ENCODE measurements at places on chromosomes 6 and 20.
A peak's percentile ranks its signal among the peaks of the same experiment; 100 is the strongest.

DNA sequence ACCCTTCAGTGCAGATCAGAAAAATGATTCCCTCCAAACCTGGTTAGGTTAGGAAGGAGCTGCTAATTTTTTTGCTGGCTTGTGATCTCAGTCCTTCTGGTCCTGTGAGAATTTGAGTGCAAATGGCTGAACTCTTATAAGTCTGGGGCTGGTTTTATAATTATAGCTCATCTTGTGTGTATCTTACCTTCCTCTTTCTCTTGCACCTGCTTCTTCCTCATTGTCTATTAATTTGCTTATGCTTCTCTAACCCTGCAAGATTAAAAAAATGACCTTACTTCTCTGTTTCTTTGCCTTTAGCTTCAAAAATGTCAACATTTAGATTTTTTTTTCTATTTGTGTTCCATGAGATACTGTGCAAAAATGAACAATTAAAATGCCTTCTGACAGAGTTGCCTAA, 576.2 kb downstream of the DHX35 start:
- no peak for DNase-seq

DNA sequence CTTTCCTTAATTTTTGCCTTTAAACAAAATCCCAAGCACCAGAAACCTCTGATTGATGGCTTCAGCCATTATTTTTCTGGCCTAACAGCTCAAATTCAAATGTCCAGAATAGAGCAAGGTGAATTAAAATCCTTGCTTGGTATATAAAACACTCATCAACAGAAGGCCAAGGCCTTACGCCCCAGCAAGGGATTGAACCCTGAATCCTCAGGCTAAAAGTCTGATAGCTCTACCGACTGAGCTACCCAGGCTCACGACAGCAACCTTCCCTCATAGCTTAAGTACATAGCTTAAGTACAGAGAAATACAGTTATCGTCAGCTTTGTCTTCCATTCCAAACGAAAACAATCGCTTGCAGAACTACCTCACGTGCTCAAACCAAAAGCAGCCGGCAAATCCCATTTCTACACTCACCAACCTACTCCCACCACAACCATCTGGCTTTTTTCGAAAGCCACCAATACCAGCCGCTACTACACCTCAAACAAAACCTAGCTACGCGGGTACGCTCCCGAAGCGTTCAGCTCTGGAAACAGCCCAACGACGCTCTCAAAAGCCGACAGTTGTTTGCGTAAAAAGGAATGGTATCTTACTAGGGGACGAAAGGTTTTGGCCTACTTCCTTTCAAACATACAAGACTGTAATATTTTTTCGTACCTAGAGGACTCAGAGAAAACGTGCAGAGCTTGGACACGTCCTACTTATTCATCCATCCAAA, 167.5 kb downstream of the GPX5 start:
- DNase-seq: no peak

GRCh38 chr6:35895560-35895959, 25.3 kb downstream of the SRPK1 start:
- DNase-seq: no peak

GRCh38 chr6:53837865-53838769, 43.3 kb downstream of the LRRC1 start:
- DNase-seq: no peak

DNA sequence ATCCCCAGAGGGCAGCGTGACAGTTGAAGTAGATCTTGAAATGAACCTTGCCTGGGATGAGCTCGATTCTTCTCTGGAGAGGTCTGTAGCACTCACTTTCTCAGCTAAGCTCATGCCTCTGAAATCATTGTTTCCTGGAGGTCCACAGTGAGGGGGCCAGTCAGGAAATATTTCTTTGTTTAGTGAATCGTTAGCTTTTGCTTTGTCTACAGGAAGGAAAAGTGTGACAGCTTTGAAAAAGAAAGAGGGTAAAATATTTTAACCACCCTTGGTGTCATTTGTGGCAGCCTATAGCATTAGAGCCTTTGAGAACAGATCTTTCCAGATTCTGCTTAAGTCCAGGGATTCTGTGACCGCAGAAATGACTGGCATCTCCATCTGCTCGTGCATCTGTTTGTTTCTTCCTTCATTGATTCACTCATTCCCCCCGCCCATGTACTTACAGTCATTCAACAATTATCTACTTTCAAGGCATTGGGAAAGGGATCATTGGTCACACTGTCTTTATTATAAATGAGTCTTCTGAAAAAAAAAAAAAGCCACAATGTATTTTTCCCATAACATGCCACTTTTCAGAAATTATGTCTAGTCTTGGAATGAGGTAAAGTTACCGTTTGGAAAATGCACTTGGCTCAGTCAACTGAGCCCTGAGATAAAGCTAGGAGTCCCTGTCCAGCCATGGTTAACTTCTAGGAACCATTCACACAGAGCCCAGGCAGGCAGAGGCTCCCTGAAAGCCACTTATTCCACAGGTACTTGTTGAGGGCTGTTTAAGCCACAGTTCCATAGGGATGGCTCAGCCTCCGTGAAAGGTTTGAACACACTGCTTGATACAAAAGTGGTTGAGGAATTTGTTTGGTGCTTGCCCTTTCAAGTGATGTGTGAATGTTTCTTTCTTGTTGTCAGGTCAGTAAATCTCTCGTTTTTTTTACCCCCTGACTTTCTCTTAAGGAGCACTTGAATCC, 86.0 kb downstream of the TIAM2 start:
- no peak for DNase-seq

DNA sequence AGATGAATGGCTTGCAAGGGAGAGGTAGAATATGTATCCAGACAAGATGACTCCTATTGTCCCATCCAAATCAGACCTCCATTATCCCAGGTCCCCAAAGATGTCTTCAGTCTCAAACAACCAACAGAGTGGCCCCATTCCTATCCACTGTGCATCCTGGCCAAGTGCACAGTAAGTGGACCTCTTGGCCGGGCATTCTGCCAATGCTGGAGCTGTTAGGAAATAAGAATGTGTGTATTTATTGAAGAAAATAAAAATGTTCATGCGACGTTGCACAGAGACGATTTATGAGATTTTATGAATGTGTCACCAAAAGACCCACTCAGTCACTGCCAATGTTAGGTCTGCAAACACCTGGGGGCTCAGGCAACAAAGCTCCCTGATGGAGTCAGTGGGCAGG, 196.0 kb downstream of the MAFB start:
- no peak for DNase-seq

DNA sequence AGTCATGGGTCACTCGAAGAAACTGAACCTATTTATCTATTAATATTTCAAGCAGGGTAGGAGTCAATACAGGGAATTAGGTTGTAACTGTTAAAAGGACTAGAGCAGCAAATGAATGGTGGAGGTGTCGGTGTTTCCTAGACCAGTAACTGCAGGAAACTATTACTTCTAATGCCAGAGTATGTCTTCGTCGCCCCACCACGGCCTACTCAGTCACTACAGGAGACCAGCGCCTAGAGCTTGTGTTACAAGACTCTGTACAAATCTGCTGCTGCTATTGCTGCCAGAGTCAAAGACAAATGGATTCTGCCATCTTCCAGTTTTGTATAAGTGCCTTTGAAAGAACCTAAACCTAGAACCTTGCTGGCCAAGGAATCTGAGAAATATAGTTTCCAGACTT, 343.9 kb downstream of the SOX4 start:
- DNase-seq: no peak

GRCh38 chr6:27101824-27102223, 145.7 kb upstream of the PRSS16 start:
- DNase-seq: no peak

DNA sequence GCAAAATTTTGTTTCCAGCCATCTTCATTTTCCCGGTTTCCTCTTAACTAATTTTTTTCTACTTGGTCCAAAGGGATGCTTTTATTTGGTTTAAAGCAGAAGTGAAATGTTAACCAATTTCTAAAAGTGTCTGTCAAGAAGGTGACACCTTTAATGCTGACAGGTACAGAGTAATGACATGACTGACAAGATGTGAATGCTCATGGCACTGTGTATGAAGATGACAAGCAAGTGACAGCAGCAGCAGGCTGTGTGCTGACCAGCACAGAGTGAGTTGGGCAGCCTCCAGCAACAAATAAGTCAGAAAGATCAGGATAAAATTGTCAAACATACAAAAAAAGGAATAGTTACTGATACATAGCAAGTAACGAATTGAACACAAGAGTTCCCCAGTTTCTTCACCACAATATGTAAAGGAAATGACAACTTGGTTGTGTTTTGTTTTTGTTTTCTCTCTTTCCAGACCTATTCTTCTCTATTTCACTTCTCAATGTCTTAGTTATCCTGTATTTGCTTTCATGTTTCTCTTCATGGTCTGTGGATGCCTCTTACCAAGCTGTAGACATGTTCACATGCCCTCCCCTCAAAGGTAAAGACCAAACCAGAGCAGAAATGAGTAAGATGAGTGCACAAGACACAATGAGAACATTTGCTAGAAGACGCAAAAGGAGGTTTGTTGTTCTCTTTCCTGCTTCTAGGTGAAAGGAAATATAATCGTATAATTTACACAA, 174.9 kb downstream of the FRK start:
- DNase-seq: no peak

- DNase-seq: peak; percentile 46
Observed at GRCh38 chr20:32652739-32653526, 20.8 kb downstream of the C20orf203 start.

- DNase-seq: no peak
Observed at GRCh38 chr6:8859501-8859900, 424.2 kb upstream of the SLC35B3 start.

DNA sequence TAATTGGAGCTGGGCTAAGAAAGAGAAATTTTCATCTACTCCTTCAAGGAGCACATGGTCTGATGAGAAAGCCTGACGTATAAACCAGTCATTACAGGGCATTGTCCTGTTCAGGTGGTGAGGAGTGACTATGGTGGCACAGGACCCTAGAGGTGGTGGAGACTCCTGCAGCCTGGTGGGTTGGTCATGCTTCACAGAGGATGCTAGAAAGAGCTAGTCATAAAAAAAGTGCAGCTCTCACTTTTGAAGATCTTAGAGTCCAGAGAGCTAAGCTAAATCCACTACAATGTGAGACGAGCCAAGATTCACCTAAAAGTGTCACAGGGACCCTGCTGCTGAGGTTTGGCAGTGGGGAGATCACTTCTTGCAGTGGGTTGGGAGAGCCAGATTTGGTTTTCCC, 9.8 kb upstream of the ZNF831 start:
- no peak for DNase-seq

- no peak for DNase-seq
Observed at GRCh38 chr6:134425513-134425912, 107.6 kb upstream of the SGK1 start.

DNA sequence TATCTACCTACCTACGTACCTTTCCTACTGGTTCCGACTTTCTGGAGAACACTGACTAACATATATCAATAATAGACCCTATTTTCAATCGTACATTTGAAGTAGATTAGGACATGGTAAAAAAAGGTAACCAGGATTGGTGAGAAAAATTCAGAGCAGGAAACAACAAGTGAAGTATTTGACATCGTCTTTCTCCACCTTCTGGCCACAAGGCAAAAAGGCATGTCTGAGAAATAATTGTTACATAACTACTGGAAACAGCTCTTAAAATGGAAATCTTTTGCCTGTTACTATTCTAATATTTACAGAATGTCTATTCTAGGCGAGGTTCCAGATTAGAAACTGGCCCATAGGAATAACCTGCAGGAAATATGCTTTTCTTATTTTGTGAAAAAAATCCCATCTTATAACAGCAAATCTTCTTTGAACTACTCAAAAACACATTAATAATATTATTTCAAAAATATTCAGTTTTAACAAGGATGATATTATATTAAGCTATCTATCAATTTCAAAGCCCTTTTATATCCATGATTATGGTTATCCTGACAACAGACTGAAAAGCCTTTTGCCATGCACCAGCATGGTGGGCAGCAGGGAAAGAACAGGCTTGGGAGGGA, 80.8 kb downstream of the RCAN2 start:
- DNase-seq: peak; percentile 8

GRCh38 chr6:106608080-106608668, 21.1 kb downstream of the RTN4IP1 start:
- DNase-seq: peak; percentile 38

DNA sequence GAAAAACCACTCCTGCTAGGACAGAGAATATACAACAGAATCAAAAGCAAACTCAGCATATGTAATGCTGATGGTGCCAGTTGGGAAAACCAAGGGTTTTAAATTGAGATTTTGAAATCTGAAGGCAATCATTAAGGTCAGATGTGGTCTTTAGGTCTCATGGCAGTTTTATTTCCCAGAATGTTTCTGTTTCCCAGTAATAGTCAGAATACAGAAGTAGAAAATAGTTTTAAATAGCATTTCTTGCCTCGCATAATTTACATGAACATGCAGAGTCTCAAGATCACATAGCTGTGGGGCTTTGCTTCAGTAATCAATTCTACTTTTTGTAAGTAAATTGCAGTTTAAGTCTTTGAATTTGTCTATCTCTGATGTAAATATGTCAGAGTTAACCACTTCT, 58.1 kb downstream of the RNF144B start:
- DNase-seq: no peak

Data from NCI-H187 treated with DMSO at 0.1 percent for 48 hours (cell line).